ENCODE measurements at places on chromosomes 2 and 18.

DNA sequence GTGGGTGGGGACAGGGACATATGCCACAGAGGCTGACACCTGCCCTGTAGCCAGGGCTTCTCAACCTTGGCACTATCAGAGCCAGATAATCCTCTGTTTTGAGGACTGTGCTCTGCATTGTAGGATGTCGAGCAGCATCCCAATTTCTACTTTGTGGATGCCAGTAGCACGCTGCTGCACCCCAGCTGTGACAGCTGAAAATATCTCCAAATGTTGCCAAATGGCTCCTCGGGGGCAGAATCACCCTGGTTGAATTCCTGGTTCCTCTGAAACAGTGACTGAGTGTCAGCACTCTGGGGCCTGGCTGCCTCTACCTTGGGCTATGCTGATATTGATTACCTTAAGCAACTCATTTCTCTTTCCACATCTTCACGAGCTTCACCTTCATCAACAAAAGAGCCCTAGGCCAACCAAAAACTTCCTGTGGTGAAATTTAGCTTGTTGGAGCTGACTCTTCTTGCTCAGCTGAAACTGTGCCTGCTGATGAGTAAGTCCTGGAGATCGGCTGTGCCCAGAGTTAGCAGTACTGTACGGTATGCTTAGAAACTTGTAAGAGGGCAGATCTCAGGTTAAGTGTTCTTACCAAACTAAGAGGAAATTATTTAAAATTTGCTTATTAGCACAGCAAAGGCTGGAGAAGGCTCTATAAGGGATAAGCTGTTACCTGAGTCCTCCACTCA is 138.1 kb downstream of the SEPTIN10 start:
- DNase-seq: no peak

DNA sequence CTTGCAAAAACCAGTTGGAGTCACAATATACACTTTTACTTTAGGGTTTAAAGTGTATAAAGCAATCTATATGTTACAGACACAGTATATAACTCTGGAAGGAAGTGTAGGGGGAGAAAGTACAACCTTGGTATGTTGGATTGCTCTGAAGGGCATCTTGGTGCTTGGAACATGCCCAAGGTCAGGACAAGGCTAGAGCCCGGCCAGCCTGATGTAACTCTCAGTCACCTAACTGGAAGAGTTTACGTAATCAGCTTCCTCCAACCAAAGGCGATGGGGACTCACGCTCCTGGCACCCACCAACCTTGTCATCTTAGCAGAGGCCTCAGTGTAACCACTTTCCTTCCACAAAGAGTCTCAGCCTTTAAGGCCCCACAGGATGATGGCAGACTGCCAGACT is 181.1 kb upstream of the ACAA2 start:
- DNase-seq: no peak

DNA sequence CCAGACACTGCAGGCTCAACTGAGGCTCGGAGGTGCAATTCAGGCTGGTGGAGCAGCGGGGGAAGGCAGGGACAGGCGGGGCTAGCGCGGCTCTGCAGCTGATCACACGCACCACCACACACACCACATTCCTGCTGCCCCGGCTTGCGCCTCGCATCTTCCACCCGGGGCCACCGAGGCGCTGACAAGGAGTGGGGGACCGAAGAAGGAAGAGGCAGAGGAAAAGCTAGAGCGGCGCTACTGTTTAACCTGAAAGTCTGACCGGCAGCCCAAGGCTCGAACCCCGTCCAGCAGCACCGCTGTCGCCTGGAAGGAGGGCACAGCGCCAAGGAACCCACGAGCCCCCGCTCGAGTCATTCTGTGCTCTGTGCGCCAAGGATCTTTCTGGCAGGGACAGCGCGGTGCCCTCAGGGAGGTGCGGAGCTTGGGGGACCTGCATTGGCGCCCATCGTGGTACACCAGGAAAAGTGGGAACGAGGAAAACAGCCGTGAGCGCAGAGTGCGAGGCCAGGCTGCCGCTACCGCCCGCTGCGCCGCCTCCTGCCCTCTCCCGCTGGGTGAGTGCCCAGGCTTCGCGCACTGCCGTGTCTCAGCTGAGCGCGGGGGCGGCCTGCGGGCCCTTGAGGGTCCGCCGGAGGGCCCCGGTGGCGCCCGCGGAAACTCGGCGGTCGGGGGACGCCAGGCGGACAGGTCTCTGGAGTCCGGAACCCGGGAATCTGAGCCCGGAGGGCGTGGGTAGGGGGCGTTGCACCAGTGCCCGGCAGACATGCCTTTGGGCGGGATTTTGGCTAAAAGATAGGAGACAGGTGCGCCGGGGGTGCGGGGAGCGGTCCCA is 860 bp upstream of the KCNJ3 start:
- DNase-seq: no peak

DNA sequence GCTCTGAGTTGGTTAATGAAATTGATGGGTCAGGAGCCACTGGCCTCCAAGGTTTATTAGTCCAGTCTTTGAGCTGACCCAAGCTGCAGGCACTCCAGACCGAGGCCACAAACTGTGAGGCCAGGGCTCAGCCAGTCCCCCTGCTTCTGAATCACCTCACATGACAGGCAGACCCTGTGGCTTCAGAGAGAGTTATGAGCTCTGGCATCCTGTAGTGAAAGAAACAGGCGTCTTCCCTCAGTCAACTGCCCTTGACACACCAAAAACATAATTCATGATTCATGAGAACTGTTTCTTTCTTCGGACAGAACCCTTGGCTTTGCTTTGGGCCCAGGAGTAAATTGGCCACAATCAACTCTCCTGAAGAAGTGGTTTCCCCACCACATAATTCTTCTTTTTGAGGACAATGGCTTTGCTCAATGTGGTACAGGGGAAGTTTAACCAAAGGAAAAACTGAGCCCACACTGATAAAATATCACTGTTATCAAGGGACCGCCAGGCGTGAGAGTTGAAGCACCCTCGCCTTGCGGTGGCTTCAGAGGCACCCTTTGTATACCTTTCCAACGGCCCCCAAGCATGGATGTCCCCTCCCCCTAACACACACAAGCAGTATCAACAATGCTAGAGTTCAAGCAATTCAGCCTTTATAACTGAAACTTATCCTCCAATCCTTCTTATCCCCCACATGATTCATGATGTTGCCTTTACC is 226.9 kb downstream of the CYRIA start:
- DNase-seq: no peak
